GF-D8 (cell line): ENCODE measurements at places on chromosomes 1 and 21.

- no peak for DNase-seq
Observed at GRCh38 chr1:100036718-100037655, 67.2 kb downstream of the SLC35A3 start.

GRCh38 chr21:45639206-45640000 is 4.1 kb upstream of the PCBP3 start:
- DNase-seq: no peak

DNA sequence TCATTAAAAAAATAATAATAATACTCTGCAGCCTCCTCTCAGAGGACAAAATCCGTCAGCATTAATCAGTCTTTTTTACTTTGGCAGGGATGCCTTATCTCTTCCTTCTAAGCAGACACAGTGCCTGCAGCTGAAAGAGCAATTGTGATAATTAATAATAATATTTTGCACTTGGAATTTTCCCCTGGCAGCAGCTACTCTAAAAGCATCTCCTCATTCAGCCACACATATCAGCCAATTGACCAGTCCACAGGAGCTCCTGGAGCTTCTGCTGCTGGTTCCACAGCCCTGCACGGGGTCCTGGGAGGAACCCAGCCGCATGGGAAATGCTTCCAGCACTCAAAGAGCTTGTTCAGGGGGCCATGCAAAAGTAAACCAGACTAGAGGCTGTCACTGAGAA is 31.0 kb upstream of the VWA5B1 start:
- no peak for DNase-seq

DNA sequence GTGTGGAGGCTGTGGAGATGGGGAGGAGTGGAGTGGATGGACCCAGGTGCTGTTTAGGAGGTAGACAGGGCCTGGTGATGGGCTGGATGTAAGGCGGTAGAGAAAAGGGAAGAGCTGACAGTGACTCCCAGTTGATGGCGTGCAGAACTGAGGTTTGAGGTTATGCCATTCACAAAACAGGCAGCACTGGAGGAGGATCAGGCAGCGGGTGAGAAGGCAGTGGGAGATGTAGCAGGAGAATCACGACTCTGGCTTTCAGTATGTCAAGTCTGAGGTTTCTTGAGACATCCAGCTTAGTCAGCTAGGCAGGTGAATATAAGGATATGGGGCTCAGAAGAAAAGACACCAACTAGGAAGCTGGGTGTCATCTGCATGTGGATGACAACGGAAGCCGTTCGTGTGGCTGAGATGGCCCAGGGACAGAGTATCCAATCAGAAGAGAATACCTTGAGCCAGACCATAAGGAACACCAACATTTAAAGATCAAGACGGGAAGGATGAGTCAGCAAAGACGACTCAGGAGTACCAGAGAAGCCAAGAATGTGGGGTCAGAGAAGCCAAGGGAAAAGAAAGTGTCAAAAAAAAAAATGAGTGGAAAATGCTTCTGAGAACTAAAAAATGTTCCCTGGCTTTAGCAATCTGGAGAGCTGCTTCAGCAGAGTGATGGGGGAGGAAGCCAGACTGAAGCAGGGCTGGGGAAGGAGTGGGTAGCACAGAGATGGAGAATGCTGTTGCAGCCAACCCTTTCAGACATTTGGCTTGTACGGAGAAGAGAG is 15.2 kb downstream of the LRRN2 start:
- DNase-seq: no peak

- no peak for DNase-seq
Observed at GRCh38 chr1:190353538-190354101, 124.0 kb downstream of the BRINP3 start.
